ENCODE measurements at places on chromosomes 6 and 20. TPM values are rescaled to one million over a fixed set of nuclear protein-coding genes. Genes with fewer than 3 reads are reported as not detected.

- DNase-seq = no peak
These were observed 5.8 kb downstream of the HMGN4 start for GRCh38 chr6:26543953-26544352.

DNA sequence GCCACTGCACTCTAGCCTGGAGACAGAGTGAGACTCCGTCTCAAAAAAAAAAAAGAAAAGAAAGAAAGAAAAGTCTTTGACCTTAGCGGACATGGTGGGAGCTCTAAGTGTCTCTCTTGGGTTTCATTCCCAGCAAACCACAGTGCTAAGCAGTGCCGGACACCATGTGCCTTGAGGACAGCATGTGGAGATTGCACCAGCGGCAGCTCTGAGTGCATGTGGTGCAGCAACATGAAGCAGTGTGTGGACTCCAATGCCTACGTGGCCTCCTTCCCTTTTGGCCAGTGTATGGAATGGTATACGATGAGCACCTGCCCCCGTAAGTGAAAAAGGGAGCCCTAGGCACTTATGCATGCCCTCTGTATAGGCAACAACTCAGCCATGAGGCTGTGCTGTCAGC, 79.4 kb downstream of the GFRA4 start:
- DNase-seq = no peak

- DNase-seq = no peak
These were observed 39.7 kb downstream of the TMEM181 start for GRCh38 chr6:158599635-158600034.

The PSORS1C2 gene
- 0.16 TPM for polyA plus RNA-seq

DNA sequence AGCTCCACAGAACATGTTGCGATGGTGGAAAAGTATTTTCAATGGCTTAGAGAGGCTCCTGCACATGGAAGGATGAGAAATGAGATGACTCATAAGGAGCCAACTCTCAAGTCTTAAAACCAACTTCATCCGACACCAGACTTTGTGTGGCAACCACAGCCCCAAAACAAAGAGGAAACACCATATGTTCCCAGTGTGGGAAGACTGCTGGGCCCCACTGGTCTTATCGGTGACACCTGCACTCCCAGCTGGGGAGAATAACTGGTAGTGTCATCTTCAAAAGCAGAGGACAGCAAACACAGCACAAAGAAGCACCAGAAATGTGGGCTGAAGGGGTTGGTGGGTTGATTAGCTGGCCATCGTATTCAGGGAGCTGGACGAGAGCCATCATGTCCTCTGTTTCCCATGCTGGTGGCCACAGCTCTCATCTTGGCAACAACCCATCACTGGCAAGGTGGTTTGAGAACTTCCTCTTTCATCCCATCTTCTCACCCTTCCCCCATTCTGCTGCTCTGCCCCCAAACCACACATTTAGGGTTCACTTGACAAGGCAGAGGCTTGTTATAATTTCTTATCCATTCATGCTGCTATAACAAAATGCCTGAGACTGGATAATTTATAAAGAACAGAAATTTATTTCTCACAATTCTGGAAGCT, 46.0 kb upstream of the TASP1 start:
- DNase-seq = no peak

- DNase-seq = no peak
These were observed 62.2 kb upstream of the PLEKHG1 start for GRCh38 chr6:150537491-150537890.

DNA sequence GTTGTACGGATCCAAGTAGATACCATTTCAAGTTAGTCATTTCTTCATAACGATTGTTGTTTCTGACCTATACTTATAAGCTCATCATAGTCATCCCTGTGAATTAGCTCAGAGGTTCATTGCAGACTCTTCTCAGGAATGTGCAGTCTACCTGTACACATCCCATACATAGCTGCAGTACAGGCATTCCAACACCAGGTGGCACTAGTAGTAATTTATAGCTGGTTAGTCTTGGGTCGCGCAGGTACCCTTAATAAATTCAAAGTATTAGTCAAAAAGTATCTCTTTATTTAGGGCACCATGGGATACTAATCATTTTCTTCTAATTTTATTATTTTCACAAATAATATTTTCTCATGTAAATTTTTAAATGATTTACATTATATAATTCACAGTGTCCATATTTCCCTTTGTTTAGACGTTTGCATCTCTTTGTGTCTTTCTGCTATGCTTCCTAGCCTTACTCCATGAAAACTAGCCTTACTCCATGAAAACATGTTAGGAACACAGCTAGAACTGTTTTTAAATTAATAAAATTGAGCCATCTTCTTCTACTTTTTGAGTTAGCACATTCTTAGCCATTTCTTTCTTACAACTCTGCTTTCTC, 128.6 kb upstream of the FAM83B start:
- no peak for DNase-seq

DNA sequence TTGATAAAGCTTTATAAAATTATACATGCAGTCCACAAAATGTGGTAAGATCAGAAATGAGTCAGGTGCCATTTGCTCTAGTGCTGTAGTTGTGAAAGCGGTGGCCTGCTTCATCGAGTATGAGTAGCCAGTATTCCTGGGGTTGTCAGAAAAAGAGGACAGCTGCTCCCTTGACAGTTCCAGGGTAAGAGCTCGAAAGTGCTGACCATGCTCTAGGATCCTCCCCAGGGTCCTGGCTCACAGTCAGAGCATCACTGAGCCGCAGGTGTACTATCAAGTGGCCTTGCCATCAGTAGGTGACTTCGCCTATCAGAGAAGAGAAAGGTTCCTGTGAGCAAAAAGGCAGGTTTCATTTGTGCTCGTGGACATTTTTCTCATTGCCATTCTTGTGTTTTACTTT, 3.6 kb downstream of the BTBD3 start:
- DNase-seq = no peak

DNA sequence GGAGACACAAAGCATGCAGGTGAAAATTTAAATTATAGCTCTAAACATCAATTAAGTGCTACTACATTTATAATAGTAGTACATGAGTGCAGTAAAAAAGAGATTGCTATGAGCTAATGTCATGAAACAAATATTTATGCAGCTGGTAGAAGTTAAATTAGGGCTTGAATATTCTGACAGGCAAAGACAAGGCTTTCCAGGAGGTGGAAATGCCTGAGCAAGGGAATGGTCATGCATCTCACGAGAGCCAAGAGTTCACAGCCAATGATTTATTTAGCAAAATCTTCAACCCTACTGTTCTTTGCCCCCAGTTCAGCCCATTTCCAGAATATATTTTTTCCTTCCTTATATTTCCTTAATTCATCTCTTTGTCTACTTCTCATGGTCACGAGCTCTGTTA, 128.9 kb downstream of the HIVEP2 start:
- DNase-seq = no peak

DNA sequence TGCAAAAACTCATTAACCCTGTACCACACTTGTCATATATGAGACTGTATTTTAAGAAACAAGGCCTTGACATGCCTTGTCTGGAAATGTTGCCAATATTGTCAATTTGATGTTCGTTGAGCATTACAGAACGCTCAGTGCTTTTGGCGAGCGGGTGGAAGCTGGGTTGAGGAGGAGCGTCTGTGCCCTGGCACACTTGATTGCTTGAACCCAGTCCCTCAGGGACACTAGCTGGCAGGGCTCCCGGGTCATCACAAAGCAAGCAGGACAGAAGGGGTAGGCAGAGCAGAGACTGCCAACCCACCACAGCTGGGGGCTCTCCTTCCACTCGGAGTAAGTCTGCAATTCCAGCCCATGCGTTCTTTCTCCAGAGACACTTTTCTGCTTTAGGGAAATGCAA, 286.3 kb downstream of the KHDC1L start:
- DNase-seq = no peak

- DNase-seq = no peak
These were observed 36.5 kb upstream of the MPC1 start for GRCh38 chr6:166419286-166419685.

- DNase-seq = no peak
These were observed 539.1 kb downstream of the CD83 start for GRCh38 chr6:14656649-14657048.

The USP49 gene
- polyA plus RNA-seq = 10.3 TPM

The PPP1R3G gene
- 2.0 TPM for polyA plus RNA-seq

DNA sequence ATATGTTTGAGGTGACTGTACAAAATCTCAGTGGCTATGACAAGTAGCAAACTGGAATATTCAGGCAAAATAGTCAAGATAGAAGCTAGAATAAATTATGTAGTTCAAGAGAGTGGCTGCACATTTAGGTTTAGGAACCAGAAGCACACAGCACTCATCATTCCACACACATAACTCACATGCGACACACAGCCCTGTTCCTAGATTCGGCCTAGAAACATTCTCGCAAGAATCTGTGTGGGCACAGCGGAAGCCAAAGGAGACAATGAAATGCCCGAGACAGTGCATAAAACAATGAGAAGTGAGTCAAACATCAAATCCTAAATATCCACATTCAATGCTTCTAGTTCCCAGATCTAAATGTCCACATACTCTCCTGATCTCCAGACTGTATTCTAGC, 9.5 kb upstream of the SUPT3H start:
- no peak for DNase-seq

The CDH4 gene
- 0.97 TPM for polyA plus RNA-seq

DNA sequence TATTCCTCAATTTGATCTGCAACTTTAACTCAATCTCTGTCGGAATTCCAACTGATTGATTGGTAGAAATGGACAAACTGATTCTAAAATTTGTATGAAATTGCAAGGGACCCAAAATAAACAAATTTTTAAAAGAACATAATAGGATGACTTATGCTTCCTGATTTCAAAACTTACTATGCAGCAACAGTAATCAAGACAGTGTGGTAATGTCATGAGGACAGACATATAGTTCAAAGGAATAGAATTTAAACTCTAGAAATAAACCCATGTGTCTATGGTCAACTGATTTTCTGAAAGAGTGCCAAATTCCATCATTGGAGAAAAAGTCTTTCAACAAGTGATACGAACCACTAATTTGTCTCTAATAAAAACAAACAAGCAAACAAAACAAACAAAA, 1320.1 kb upstream of the GJE1 start:
- no peak for DNase-seq
